ENCODE measurements at places on chromosomes 1 and 21.

- no peak for DNase-seq
Measured at GRCh38 chr1:174273190-174273589, 113.9 kb downstream of the RABGAP1L start.

GRCh38 chr1:55833529-55834091, 618.4 kb upstream of the USP24 start:
- no peak for DNase-seq

DNA sequence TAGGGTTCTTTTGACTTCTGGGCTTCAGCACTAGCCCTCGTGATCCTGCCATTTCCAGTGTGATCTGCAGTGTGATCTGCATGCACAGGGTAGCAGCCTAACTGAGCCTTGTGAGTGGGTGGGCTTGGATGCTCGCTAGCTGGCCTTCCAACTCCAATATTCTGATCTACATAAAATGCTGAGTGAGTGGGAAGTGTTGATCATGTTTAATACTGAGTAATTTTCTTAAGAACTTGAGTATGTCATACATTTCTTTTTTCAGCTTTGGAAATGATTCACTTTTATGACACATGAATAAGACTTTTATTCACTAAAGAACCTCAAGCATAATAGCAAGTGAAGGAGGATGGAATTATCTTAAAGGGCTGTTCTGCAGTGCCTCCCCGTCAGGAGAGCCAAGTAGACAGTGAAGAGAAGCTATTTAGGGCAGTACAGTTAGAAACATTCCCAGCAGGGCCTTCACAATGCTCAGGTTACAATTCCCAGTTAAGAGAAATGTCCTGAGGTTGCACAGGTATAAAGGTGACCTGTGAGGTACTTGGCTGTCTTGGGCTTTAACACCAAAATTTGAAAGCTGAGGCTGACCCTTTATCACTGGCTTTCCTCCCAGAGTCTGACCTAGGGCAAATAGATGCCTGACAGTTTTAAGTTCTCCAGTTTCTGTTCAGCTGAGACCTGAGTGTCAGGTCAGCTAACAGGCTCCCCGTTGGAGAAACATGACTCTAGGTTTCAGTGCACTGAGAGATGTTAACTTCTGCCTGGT, 29.1 kb upstream of the LRRC8C start:
- DNase-seq, result no peak

GRCh38 chr1:41478118-41478748, 6.2 kb downstream of the EDN2 start:
- no peak for DNase-seq

- DNase-seq, result no peak
Measured at GRCh38 chr1:41023279-41023990, 1.9 kb upstream of the SLFNL1 start.

- no peak for DNase-seq
Measured at GRCh38 chr21:37412603-37413360, 46.2 kb downstream of the DYRK1A start.

GRCh38 chr1:150809651-150810050, 1.6 kb upstream of the CTSK start:
- DNase-seq, result no peak

GRCh38 chr1:98044071-98044697, 123.3 kb upstream of the DPYD start:
- no peak for DNase-seq

DNA sequence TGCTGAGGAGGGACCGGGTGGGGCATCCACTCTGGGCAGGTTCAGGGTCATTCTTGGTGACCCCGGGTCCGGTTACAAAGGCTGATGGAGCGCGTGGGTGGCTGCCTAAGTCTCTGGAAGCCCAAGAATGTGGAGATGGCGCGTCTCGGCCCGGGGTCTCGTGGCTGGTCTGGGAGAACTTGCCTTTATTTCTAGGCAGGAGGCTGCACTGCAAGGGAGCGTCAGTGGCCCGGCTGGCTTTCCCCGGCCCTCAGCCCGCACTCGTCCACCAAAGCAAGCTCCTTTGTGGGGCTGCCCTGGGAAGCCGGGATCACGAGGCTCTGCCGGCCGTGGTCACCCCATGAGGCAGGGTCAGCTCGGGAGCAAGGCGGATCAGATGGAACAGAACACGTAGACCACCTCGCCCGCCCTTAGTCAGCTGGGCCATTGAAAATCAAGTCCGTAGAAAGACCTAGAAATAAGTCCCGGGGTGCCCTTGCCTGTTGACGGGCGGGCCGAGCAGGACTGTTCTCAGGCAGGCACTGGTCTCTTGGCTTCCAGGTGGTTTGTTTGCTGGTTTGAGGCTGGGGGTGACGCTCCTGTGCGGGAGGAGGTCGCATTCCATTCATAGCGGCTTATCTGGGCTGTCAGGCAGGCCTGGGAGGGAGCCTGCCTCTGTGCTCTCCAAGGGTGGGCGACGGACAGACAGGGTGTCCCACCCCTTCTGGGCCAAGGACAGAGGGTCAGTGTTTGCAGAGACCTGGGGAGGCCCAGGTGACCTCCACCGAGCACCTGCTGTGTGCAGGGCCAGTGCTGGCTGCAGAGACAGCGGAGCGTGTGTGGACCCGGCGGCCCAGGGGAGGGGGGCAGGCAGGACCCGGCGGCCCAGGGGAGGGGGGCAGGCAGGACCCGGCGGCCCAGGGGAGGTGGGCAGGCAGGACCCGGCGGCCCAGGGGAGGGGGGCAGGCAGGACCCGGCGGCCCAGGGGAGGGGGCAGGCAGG, 25.8 kb downstream of the COL18A1 start:
- DNase-seq, result no peak

DNA sequence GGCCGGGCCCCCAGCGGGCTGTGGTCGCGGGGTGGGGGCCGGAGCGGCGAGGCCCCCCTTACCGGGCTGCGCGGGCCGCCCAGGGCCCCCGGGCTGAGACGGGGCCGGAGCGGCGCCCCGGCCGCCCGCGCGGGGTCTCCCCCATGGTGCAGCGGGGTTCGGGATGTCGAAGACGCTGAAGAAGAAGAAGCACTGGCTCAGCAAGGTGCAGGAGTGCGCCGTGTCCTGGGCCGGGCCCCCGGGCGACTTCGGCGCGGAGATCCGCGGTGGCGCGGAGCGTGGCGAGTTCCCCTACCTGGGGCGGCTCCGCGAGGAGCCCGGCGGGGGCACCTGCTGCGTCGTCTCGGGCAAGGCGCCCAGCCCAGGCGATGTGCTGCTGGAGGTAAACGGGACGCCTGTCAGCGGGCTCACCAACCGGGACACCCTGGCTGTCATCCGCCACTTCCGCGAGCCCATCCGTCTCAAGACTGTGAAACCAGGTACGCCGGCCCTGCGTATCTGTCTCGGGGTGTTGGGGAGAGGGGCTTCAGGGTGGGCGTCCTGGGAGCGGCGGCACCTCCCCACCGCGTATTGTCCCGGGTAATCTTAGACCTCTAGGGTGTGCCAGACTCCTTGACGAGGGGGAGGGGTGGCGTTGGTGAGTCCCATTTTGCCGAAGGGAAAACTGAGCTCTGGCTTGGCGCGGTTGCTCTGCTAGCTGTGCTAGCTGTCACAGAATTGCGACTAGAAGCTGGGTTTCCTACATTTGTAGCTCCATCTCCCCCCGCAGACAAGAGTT, 745 bp downstream of the MAGI3 start:
- DNase-seq, result peak; percentile 15

DNA sequence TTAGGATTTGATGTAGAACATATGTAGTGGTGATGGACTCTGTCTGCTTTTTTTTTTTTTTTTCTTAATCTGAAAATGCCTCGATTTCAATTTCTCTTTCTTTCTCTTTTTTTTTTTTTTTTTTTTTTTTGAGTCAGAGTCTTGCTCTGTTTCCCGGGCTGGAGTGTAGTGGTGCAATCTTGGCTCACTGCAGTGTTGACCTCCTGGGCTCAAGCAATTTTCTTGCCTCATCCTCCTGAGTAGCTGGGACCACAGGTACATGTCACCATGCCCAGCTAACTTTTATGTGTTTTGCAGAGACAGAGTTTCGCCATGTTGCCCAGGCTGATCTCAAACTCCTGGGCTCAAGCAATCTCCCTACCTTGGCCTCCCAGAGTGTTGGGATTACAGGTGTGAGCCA, 17.4 kb downstream of the MAST2 start:
- DNase-seq, result no peak

DNA sequence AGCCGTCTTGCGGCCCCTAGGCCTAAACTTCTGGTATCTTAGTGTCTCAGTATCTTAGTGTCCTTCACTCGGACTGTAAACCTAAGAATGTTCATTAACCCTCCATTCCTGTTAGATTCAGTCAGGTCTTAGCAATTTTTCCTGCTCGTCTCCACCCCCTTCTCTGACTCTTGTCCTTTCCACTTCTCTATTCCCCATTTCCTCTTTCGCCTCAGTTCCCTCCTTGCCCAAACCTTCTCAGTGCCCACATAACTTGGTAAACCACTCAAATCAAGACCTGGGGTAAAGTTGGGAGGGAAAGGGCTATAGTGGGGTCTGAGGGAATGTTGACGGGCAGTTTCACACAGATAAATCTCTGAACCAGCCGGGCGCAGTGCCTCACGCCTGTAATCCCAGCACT, 726 bp upstream of the FCER1G start:
- no peak for DNase-seq

DNA sequence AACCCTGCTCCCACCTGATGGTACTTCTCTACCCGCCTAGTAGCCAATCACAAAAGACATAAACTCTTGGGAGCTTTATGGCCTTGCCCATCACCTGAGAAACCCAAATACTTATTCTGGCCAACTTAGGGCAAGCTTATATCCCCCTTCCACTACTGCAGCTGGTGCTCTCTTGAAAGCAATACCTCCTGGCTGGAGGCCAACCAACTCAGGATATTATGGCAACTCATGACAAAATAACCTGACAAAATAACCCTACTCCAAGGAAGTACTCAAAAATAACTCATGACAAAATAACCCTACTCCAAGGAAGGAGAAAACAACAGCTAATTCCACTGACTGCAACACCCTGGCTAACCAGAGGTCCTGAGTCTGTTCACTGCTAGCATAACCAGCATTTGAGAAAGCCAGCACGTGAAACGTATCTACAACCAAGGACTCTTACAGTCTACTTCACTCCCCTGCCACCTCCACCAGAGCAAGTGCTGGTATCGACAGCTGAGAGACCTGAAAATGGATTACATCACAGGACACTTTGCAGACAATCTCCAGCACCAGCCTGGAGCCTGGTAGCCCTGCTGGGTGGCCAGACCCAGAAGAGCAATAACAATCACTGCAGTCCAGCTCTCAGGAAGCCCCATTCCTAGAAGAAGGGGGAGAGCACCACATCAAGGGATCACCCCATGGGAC, 179.9 kb downstream of the COL24A1 start:
- DNase-seq, result no peak

DNA sequence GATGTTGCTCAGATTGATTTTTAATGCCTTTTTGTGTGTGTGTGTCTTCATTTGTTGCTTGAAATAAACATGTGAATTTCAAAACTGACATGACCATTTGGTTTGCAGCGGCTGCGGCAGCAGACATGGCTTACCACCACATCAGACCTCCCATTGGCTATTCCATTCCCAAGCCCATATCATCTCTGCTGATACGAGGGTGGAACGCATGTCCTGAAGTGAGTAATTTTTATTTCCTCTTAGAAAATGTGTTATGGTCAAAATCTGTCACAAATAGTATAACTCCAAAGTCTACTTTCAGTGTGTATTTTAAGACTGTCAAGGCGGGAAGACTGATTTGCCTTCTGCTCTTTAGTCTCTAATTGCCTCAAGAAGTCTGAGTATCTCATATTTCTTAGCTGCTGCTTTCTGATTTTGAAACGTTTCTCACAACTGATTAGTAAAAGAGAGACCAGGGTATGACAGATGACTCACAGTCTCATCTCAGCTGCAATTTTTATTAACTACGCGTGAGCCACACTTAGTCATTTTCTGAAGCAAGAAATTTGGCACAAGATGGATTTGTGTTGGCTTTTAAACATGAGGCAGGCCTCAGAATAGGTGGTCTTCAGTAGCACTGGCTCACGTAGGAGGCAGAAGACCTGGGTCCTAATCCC, 49.0 kb downstream of the LRRC53 start:
- no peak for DNase-seq

- DNase-seq, result no peak
Measured at GRCh38 chr1:197924516-197925123, 7.4 kb downstream of the LHX9 start.

GRCh38 chr1:2504225-2504948, 22.0 kb downstream of the PANK4 start:
- DNase-seq, result no peak

DNA sequence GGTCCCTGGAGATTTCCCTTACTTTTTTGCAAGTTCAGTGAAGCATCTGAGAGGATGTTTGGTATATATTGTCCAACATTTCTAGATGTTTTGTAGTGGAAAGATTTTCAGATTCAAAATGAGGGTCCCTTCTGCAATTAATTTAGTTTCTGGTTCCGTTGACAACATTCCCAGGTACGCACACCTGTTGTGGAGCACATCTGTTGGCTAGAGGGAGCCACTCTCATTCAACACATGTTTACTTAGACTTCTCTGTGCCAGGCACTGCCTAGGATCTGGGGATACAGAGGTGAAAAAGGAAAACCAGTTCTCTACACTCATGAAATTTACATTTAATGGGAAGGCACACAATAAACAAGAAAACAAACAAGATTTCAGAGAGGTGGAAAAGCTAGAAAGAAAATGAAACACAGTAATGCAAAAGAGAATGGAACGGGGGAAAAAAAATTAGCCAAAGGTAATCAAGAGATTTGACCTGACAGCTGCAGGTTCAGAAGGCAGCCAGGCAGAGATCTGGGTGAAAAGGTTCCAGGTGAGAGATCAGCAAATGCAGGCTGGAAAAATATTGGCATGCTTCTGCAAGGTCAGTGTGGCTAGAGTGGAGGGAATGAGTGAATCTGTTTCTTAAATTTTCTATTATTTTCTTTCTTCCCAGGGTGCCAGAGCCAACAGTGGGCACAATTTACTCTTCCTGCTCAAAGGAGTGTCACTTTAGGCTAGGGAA, 48.4 kb upstream of the KAZN start:
- DNase-seq, result no peak

GRCh38 chr1:110153407-110153950, 3.2 kb downstream of the SLC6A17 start:
- DNase-seq, result no peak

DNA sequence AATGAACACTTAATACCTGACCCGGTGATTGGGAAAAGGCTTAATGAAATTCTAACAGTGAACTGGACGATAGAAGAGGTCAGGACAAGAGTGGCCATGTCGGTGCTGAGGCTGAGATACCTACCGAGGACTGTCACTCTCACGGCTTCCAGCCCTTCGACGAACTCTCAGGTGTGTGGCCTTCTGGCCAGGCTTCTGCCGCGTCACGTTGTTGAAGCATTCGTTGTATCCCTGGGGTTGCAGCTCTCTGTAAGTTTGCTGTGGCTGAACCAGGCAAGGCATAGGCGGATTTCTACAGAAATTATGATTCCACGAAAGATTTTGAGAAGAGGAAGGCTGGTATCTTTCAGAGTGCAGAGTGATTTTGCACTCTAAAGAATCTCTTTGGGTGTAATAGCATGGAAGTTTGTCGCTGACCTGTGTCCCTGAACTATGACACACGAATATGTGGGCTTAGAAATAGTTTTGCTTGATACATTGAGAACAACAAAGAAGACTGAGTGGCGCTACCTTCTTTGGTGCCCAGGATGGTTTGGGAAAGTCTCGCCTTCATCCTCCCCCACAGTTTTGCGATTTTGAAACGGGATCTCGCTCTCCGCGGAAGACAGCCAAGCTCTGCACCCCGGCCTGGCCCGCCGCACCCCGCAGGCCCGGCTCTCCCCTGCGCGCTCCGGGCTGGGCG, 403 bp upstream of the EPHX4 start:
- no peak for DNase-seq

GRCh38 chr1:64594446-64594845, 124.5 kb downstream of the CACHD1 start:
- DNase-seq, result no peak

GRCh38 chr1:40435471-40435870, 14.8 kb upstream of the ZFP69B start:
- DNase-seq, result no peak

GRCh38 chr1:175062858-175063257, 4.8 kb upstream of the TNN start:
- DNase-seq, result no peak

- no peak for DNase-seq
Measured at GRCh38 chr21:38067086-38067739, 151.0 kb upstream of the KCNJ6 start.

Measured in stimulated activated CD4-positive, alpha-beta T cell treated with anti-CD3 and anti-CD28 coated beads, TNF-alpha, amount 100 ng/mL, for 4 hours (primary cell).